ENCODE measurements at places on chromosomes 7 and 10. TPM values are rescaled to one million over a fixed set of nuclear protein-coding genes. Genes with fewer than 3 reads are reported as not detected.

Gene ZNF467
- 0.11 TPM for total RNA-seq

Gene CYP2C9
- not detected for total RNA-seq

DNA sequence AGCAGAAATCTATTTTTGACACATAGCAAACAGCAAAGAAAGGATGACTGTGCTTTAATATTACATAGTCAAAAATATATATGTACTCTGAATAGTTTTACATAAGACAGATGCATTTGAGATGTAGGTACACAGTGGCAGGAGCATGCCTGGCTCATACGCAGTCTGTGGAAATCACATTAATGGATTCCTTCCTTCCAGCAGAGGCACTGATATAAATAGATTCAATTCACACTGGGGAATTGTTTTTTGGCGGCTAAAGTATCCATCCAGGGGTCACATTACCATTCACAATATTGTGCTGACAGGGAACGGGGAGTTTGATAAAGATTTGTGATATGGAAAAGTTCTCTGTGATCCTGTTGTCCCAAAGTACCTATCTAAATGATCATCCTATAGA is 72.5 kb upstream of the AGR3 start:
- peaks cover 2% of the 10 kb centered on the region for H3K27me3 ChIP-seq
- no peak overlapping the region for H3K4me3 ChIP-seq
- no peaks in the 10 kb centered on the region for H3K4me1 ChIP-seq
- H3K27ac ChIP-seq = no peak overlapping the region
- DNase-seq = no peak

Gene AGAP6
- total RNA-seq = 16.7 TPM

Gene LIMK1
- total RNA-seq = 37.6 TPM

DNA sequence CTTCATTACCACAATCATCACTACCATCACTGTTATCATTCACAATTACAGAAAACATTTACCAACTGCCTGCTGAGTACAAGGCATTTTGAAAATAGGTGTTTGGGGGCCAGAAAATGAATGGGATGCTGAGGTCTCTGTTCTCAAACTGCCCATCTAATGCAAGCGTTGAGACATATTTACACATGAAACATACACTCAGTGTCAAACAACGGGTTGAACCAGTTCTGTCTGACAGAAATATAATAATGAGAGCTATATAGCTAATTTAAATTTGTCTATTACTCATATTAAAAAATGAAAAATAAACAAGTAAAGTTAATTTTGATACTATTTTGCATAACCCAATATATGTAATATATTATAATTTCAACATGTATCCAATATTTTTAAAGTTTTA is 303.1 kb downstream of the KCNMA1 start:
- no peak overlapping the region for H3K27ac ChIP-seq
- H3K4me1 ChIP-seq = no peaks in the 10 kb centered on the region
- no peaks in the 10 kb centered on the region for H3K36me3 ChIP-seq
- no peaks in the 10 kb centered on the region for H3K27me3 ChIP-seq
- no peak for DNase-seq

Gene ERCC6
- 20.6 TPM for total RNA-seq

DNA sequence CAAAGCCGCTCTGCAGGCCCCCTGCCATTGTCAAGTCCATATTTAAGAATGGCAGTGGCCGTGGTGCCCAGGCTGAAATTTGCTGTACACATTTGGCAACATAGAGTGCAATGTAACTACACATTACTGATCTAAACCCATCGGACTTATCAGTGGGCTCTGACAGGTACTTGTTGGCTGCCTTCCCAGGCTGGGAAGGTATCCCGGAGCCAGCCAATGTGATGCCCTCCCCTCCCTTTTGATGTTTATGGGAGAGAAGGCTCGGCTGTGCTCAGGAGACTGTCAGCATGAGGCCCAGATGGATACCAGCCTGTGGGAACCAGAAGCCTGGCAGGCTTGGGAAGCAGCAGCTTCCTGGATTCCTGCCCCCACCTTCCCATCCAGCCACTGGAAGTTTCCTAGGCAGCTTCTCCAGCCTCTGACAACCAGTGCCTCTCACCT is 146.1 kb upstream of the TCF7L2 start:
- DNase-seq = no peak
- no peaks in the 10 kb centered on the region for H3K27me3 ChIP-seq
- H3K27ac ChIP-seq = no peak overlapping the region
- peaks cover 2% of the 10 kb centered on the region for H3K36me3 ChIP-seq

Gene RPP30
- 48.1 TPM for total RNA-seq

Gene GPR37
- not detected for total RNA-seq

GRCh38 chr7:7533831-7534430 is 1.7 kb downstream of the COL28A1 start:
- no peak overlapping the region for H3K4me3 ChIP-seq
- no peaks in the 10 kb centered on the region for H3K36me3 ChIP-seq
- no peaks in the 10 kb centered on the region for H3K4me1 ChIP-seq
- DNase-seq = no peak
- peaks cover 9% of the 10 kb centered on the region for H3K27me3 ChIP-seq

Gene HABP2
- not detected for total RNA-seq

Gene PCDH15
- not detected for total RNA-seq

DNA sequence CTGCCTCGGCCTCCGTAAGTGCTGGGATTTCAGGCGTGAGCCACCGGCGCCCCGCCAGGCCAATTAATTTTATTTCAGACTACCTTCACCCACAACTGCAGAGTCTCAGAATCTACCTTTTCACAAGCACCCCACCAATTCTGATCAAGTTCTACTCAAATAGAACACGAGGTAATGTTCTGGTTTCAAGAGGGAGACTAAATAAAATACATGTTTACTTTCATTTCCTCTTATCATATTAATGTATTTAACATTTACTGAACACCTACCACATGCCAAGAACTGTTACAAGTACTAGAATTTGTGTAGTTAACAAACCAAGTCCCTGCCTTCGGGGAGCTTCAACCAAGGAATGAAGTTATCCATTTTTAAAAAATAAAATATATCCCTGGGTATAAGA is 25.5 kb upstream of the RGS10 start:
- H3K4me1 ChIP-seq = no peaks in the 10 kb centered on the region
- no peaks in the 10 kb centered on the region for H3K27me3 ChIP-seq
- no peak overlapping the region for H3K4me3 ChIP-seq
- DNase-seq = no peak
- H3K27ac ChIP-seq = no peak overlapping the region

GRCh38 chr7:95102662-95103061 is 195.3 kb downstream of the PPP1R9A start:
- H3K27me3 ChIP-seq = no peaks in the 10 kb centered on the region
- H3K36me3 ChIP-seq = no peaks in the 10 kb centered on the region
- no peak for DNase-seq
- no peak overlapping the region for H3K4me3 ChIP-seq
- no peak overlapping the region for H3K27ac ChIP-seq

DNA sequence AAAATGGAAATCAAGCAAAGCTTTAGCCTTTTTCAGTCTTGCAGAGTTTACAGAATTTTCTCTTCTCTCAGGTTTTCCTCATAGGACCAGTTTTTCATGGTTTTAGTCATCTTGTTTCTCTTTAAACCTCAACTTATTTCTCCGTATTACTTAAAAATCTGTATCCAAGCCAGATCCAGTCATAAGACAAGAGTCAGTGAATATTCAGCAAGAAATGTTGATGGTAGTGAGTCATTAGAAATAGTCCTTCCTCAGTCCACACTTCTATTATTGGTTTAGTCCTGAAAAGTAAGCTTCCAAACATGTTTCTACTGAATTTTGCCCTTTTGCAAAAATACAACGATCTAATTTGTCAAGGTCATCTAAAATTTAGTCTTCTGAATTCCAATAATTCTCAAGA is 107.0 kb downstream of the VIM start:
- no peak overlapping the region for H3K4me3 ChIP-seq
- H3K27ac ChIP-seq = no peak overlapping the region
- no peaks in the 10 kb centered on the region for H3K36me3 ChIP-seq
- no peak for DNase-seq
- peaks cover 5% of the 10 kb centered on the region for H3K27me3 ChIP-seq

Gene PNLIP
- not detected for total RNA-seq

Gene TMEM130
- total RNA-seq = not detected

GRCh38 chr10:28181478-28182096 is 121.3 kb downstream of the MPP7 start:
- peaks cover 18% of the 10 kb centered on the region for H3K4me1 ChIP-seq
- DNase-seq = no peak
- no peak overlapping the region for H3K27ac ChIP-seq
- peaks cover 1% of the 10 kb centered on the region for H3K36me3 ChIP-seq

Gene CREB5
- not detected for total RNA-seq

- H3K27ac ChIP-seq = no peak overlapping the region
- DNase-seq = no peak
- peaks cover 8% of the 10 kb centered on the region for H3K4me1 ChIP-seq
Observed at GRCh38 chr7:130276796-130277762, 10.4 kb downstream of the CPA2 start.

DNA sequence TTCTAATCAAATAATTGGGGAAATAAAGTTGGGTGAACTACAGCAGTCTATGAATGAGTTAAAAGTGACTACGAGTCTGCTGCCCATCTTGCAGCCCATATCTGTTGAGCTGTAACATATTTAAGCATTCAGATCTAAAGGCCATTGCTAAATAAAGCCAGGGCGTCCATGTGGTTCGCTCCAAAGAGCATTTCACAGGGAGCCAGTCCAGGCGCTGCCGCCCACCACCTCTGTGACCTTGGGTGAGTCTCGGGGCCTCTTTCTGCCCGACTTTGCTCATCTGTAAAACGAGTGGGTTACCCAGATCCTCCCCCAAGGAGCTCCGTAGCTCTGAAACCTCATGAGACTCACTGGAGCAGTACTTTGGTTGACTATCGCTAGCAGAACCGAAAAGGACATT is 223.1 kb downstream of the CUX1 start:
- no peaks in the 10 kb centered on the region for H3K27me3 ChIP-seq
- no peaks in the 10 kb centered on the region for H3K36me3 ChIP-seq
- no peak overlapping the region for H3K4me3 ChIP-seq
- H3K27ac ChIP-seq = no peak overlapping the region

GRCh38 chr10:97207131-97207530 is 21.4 kb upstream of the SLIT1 start:
- H3K27me3 ChIP-seq = no peaks in the 10 kb centered on the region
- H3K27ac ChIP-seq = no peak overlapping the region
- DNase-seq = no peak
- H3K4me3 ChIP-seq = no peak overlapping the region

- no peaks in the 10 kb centered on the region for H3K36me3 ChIP-seq
- H3K4me1 ChIP-seq = no peaks in the 10 kb centered on the region
- no peak overlapping the region for H3K27ac ChIP-seq
- no peaks in the 10 kb centered on the region for H3K27me3 ChIP-seq
- no peak overlapping the region for H3K4me3 ChIP-seq
Observed at GRCh38 chr7:88111140-88111743, 108.6 kb downstream of the SRI start.

GRCh38 chr7:77542409-77542808 is 5.3 kb downstream of the PTPN12 start:
- H3K27ac ChIP-seq = no peak overlapping the region
- H3K4me3 ChIP-seq = no peak overlapping the region
- no peaks in the 10 kb centered on the region for H3K36me3 ChIP-seq

DNA sequence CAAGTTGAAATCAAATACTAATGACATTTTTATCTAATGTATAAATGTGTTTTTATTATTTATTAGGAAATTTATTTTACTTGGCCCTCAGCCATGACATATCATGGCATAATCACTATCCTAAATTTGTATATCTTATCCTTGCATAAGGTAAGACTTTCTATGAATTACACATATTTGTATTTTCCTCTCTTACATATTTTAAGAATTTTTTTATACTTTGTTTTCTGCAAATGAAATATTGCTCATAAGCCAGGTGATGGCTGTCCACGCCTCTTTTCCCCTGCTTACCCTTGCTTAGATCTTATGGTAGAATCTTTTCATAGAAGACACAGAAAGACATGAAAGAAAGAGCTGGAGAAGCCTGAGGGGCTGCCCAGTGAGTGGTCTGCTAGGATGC is 48.2 kb downstream of the IKZF1 start:
- peaks cover 95% of the 10 kb centered on the region for H3K4me1 ChIP-seq
- peaks cover 88% of the 10 kb centered on the region for H3K36me3 ChIP-seq
- H3K4me3 ChIP-seq = peak overlapping the region; percentile 49
- no peaks in the 10 kb centered on the region for H3K27me3 ChIP-seq

DNA sequence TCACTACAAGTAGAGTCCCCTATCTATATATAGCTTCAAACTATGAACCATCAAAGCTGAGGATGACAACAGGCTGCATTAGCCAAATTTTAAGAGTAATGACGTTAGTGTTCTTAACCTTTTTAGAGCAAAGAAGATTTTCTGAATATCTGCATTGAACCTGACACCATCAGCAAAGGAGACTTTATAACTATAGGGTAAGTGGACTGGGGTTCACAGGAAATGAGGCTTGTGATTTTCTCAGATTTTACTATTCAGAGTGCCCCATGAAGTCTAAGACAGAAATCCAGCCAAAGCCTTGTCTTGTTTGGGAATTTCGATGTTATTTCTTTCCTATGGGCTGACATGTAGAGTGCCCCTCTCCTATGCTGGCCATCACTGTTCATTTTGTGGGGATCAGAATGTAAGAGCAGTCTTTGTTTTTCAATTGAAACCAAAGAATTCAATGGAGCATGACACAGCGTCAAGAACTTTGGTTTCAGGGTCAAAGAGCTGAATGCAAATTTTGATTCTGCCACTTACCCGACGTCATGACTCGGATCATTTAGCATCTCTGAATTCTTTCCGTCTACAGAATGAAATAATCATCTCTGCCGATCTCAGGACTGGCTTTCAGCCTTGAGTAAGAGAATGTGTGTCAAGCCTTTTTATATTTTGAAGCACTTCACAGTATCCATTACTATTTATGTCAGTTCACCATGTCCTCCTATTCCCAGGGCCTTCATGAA is 52.7 kb downstream of the DENND11 start:
- peaks cover under 1% of the 10 kb centered on the region for H3K4me1 ChIP-seq
- H3K27ac ChIP-seq = no peak overlapping the region
- no peaks in the 10 kb centered on the region for H3K27me3 ChIP-seq
- no peak for DNase-seq
- peaks cover 20% of the 10 kb centered on the region for H3K36me3 ChIP-seq

GRCh38 chr10:78047314-78047891 is 13.7 kb downstream of the RPS24 start:
- H3K36me3 ChIP-seq = peaks cover 12% of the 10 kb centered on the region
- peak overlapping the region; percentile 26 for H3K27ac ChIP-seq
- no peak overlapping the region for H3K4me3 ChIP-seq
- H3K4me1 ChIP-seq = peaks cover 30% of the 10 kb centered on the region

Gene TFR2
- 14.5 TPM for total RNA-seq

Gene HECW1
- not detected for total RNA-seq

DNA sequence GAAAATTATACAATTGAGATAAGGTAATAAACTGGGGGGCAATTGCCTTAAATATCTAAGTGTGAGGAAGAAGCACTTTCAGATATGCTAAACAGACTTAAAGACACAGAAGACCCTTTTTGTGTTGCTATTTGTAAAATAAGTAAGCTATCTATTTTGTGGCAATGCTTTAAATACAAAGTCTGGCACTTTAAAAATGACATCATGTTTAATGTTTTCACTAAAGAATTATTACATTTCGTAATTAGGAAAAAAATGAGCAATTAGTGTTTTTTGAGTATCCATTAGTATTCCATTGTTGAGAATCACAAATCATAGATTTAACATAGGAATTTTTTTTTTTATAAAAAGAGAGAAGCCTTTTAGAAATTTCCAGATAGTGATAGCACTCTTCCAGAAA is 2.1 kb downstream of the CREB5 start:
- H3K36me3 ChIP-seq = peaks cover 1% of the 10 kb centered on the region
- H3K27me3 ChIP-seq = peaks cover 55% of the 10 kb centered on the region
- H3K4me1 ChIP-seq = peaks cover 17% of the 10 kb centered on the region
- H3K27ac ChIP-seq = no peak overlapping the region
- no peak overlapping the region for H3K4me3 ChIP-seq

Gene LRRN3
- total RNA-seq = 196 TPM

GRCh38 chr10:96747734-96748550 is 27.6 kb upstream of the PIK3AP1 start:
- DNase-seq = peak; percentile 26
- H3K4me1 ChIP-seq = peaks cover 16% of the 10 kb centered on the region
- H3K4me3 ChIP-seq = no peak overlapping the region
- H3K36me3 ChIP-seq = no peaks in the 10 kb centered on the region
- peaks cover 6% of the 10 kb centered on the region for H3K27me3 ChIP-seq
- H3K27ac ChIP-seq = peak overlapping the region; percentile 72
